ENCODE measurements at places on chromosomes 4 and X.

DNA sequence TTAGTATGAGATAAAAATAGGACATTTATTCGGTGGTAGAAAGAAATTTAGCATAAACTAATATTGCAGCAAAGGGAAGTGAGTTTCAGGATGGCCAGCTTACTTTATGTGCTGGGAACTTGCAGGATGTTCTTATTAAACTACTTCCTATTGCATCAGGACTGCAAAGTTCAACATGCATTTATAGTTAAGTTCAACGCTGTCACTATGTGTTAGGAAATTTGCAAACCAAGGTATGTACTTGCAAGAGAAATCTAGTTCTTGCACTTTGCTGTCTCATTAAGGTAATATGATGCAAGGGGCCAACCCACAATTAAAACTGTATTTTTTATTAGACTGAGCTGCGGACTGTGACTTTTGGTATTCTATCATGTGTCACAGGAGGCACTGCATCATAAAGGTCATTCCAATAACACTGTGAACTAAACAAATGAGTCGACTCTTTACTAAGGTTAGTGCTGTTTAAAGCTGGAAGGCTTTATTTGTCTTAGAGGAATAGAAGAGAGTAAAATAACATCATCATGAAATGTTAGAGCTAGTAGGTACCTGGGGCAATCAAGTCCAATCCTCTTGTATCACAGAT, 1525.7 kb upstream of the TENM3 start:
- no peak overlapping the region for H3K27ac ChIP-seq
- H3K4me3 ChIP-seq: no peak overlapping the region
- no peak for DNase-seq
- H3K27me3 ChIP-seq: no peaks in the 10 kb centered on the region

DNA sequence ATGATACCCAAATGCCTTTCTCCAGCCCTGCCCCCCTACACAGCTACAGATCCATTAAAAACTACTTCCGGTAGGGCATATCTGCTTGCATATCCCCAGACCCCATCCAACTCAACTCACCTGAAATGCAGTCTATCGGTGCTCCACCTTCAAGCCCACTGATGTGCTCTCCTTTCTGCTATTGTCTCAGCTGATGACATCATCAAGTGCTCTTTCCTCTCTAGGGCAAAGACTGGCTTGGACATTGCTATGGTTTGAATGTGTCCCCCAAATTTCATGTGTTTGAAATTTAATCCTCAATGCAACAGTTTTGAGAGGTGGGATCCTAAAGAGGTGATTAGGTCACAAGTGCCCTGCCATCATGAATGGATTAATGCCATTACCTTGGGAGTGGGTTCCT, 212.4 kb downstream of the RELL1 start:
- H3K4me3 ChIP-seq: no peak overlapping the region
- no peaks in the 10 kb centered on the region for H3K36me3 ChIP-seq
- H3K27ac ChIP-seq: no peak overlapping the region
- H3K4me1 ChIP-seq: no peaks in the 10 kb centered on the region

DNA sequence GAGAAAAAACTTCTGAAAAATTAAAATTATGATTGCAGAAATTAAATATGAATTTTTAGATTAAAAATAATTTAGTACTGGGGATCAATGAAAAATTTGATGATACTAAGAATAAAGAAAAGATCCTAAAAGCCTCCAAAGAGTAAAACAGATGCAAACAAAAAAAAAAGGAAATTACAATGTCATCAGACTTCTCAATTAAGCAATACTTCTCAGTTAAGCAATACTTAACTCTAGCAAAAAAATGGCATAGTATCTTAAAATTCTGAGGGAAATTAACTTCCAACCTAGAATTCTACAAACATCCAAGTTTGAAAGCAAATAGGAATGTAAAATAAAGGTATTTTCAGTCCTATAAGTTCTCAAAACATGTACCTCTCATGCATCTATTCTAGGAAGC, 141.2 kb upstream of the INTU start:
- DNase-seq: no peak
- no peak overlapping the region for H3K4me3 ChIP-seq
- H3K27me3 ChIP-seq: no peaks in the 10 kb centered on the region

GRCh38 chrX:86421771-86422170, 273.5 kb downstream of the DACH2 start:
- no peak for DNase-seq
- no peaks in the 10 kb centered on the region for H3K27me3 ChIP-seq
- H3K27ac ChIP-seq: no peak overlapping the region
- no peaks in the 10 kb centered on the region for H3K36me3 ChIP-seq

- no peaks in the 10 kb centered on the region for H3K36me3 ChIP-seq
- no peak overlapping the region for H3K4me3 ChIP-seq
- H3K27ac ChIP-seq: no peak overlapping the region
These were observed 37.0 kb upstream of the GPRIN3 start for GRCh38 chr4:89344571-89344970.

- H3K4me1 ChIP-seq: no peaks in the 10 kb centered on the region
- no peak for DNase-seq
- no peak overlapping the region for H3K4me3 ChIP-seq
- no peaks in the 10 kb centered on the region for H3K36me3 ChIP-seq
These were observed 313.6 kb upstream of the DDX53 start for GRCh38 chrX:22686138-22686541.

- no peak overlapping the region for H3K4me3 ChIP-seq
- H3K27me3 ChIP-seq: no peaks in the 10 kb centered on the region
- peak overlapping the region; percentile 38 for H3K27ac ChIP-seq
- no peak for DNase-seq
- no peaks in the 10 kb centered on the region for H3K36me3 ChIP-seq
These were observed 25.4 kb downstream of the TMSB4X start for GRCh38 chrX:13000301-13000811.
